ENCODE measurements at places on chromosomes 16 and 17.
A peak's percentile ranks its signal among the peaks of the same experiment; 100 is the strongest.

- DNase-seq, result peak; percentile 70
Observed at GRCh38 chr17:42221886-42222745, 27.8 kb upstream of the GHDC start.

GRCh38 chr17:15231851-15232516 lies 33.1 kb downstream of the PMP22 start:
- DNase-seq, result no peak

- no peak for DNase-seq
Observed at GRCh38 chr17:38897176-38897575, 27.3 kb downstream of the LASP1 start.

GRCh38 chr16:77143364-77143763 lies 47.6 kb upstream of the MON1B start:
- no peak for DNase-seq

DNA sequence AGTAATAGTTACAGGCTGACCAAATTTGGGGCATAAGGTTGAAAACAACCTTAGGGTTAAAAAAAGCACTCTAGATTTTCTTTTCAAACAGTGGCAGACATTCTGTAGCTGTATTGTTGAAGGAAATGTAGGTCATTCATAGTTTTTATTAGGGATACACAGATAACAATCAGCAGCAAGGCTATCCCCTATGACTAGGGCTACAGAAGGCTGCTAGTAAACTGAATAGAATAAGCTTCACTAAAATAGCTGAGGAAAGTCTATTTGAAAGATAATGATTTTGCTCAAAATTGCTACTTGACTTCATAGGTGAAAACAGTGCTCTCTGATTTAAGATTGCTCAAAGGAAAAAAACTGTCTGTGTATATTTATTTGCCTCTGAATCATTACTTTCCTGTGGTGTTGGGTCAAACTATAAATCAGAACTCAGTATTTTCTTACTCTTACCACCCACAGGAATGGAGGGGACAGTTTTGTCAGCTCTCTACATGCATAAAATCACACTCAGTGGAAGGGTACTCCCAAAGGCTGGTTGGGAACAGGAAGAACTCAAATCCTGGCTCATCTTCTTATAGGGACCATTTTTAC lies 24.8 kb downstream of the RPGRIP1L start:
- no peak for DNase-seq

DNA sequence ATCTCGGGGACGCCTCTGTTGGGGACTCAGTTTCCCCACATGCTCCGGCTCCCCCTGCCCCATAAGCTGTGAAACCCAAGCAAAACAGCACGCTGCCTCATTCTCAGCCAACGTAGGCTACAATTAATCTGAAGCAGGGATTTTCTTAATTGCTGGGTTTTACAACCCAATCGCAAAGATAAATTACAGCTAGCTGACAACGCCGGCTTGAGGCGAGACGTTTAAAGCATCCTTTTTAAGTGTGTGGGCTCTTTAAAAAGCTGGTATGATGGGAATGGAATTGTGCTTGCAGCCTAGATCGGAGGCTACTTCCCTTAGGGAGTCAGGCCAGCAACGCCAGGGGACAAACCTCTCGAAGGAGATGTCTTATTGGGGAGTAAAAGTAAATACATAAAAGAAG lies 185.3 kb downstream of the ZNF423 start:
- no peak for DNase-seq

DNA sequence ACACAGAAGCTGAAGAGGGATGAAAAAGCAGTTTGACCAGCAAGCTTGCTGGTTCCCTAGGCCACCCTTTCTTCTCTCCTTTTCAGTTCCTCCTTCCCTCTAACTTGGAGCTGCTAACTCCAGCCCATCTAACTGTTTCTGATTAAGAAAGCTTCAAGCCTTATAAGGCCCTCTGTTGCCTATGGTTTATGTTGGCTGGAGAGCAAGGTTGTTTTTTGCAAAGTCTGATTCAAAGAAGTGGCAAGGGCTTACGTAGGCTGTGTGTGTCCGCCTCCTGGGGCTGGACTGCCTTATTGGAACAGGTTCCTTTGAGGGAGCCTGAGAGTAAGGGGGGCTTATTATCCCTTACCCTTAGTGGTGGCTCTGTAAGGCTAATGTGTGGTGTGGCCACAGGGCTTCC lies 7.1 kb downstream of the AKAP1 start:
- no peak for DNase-seq

Data from CD4-positive, alpha-beta T cell treated with Interleukin-17A for 1 hour (primary cell).